Activated CD4-positive, alpha-beta T cell treated with anti-CD3 and anti-CD28 coated beads for 1 hour (primary cell): ENCODE measurements at places on chromosomes 11 and 22.

- no peak for DNase-seq
Measured at GRCh38 chr11:17478070-17478469, 1.4 kb upstream of the ABCC8 start.

- no peak for DNase-seq
Measured at GRCh38 chr11:72239849-72240460, 4.0 kb downstream of the PHOX2A start.

- no peak for DNase-seq
Measured at GRCh38 chr11:93591247-93591898, 48.2 kb upstream of the SMCO4 start.

DNA sequence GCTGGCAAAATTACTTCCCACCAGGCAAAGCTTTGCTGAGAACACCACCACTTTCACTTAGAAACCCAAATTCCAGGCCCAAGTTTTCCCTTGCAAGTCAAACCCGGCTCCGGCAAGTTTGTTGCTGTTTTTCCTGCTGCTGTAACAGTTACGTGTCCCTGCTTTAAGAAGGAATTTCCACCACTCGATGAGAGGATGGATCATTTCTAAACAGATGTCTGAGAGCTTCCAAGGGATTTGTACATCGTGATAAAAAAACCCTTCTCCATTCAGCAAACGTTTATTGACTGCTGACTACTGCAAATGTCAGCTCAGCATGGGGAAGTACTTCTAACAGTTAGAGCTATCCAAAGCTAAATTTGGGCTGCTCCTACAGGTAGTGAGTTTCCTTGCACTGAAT, 19.7 kb downstream of the P2RX3 start:
- DNase-seq = no peak

DNA sequence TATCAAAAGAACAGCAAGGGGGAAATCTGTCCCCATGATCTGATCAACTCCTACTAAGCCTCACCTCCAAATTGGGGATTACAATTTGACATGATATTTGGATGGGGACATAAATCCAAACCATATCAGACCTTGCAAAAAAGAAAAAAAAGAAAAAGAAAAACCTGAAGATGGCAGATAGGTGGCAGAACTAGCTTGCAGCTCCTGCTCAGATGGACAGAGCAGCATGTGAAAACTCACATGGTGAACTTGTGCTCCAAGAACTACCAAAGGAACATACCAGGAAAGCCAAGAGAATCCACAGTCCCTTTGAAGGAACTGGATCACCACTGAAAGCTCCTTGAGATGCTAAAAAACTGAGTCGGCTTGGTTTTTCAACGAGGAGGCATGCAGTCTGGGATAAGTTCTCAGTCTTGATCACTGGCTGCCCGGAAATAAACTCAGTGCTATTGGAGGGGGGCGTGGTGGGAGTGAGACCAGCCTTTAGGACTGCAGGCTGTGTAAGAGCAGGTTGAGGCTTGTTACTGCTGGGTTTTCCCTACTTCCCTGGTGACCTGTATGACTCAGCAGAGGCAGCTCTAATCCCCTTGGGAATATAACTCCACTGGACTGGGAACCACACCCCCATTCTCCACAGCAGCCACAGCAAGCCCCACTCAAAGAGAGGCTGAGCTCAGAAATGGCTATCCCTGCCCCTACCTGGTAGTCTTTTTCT, 358.3 kb upstream of the ARHGAP42 start:
- DNase-seq = no peak

DNA sequence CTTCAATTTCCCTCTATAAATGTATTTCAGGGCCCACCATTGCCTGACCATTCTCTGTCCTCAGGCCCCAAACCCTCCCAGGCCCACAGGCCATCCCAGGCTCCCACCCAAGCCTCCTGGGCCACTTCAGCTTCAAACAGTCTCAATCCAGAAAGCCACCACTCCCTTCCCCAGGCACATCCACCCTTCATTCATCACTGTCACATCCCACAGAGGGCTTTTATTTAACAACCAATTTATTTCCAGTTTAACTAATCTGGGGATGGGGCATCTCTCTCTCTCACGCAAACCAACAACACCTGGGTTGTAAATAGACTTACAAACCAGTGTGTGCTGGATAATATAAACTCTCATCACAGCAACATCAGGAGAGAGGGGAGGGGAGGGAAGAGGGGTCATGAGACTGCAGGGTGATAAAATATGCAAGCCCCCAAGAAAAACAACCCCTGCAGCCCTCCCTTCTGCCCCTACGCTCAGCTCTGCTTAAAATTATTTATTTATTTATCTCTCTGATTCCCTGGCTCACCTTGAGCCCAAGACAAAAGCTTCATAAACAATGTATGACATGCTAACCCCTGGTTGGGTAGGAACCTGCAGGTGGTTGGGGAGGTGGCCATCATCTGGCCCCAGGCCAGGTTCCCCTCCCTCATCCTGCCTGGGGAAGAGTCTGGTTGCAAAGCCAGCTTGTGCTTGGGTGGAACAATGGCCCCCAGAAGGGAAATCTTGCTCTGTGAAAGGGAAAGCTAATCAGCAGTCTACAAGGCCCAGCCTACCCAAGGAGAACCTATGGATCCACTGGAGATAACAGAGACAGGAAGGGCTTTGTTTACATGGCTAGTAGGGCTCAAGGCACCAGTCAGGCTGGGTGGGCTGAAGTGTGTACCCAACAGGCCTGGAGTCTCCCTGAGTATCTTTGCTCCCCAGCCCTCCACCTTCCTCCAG, 359.2 kb downstream of the BUD13 start:
- no peak for DNase-seq

DNA sequence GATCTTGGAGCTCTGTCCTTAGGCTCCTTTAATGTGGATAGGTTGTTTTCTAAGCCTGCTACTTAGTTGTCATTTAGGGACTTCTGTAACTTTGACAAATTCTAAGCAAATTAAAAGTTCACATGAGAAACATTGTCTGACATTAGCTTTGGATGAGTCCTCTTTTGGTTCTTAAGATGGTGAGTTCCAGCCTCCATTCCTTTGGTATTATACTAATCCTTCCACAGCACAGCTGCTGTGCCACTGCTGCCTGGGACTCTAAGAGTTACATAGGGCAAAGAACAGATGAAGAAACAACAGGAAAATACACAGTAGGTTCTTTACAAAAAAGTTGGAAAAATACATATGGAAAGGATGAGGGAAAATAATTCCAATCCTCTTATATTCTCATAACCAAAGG, 25.3 kb upstream of the PIK3C2A start:
- no peak for DNase-seq

- DNase-seq = no peak
Measured at GRCh38 chr11:118705791-118706545, 26.5 kb upstream of the TREH start.

GRCh38 chr11:119306373-119306890, 10.5 kb downstream of the MCAM start:
- DNase-seq = no peak

- DNase-seq = no peak
Measured at GRCh38 chr11:119185981-119186634, 833 bp downstream of the NHERF4 start.

- no peak for DNase-seq
Measured at GRCh38 chr11:1442163-1442562, 44.4 kb downstream of the MOB2 start.
